ENCODE measurements at places on chromosomes 3 and 15.

DNA sequence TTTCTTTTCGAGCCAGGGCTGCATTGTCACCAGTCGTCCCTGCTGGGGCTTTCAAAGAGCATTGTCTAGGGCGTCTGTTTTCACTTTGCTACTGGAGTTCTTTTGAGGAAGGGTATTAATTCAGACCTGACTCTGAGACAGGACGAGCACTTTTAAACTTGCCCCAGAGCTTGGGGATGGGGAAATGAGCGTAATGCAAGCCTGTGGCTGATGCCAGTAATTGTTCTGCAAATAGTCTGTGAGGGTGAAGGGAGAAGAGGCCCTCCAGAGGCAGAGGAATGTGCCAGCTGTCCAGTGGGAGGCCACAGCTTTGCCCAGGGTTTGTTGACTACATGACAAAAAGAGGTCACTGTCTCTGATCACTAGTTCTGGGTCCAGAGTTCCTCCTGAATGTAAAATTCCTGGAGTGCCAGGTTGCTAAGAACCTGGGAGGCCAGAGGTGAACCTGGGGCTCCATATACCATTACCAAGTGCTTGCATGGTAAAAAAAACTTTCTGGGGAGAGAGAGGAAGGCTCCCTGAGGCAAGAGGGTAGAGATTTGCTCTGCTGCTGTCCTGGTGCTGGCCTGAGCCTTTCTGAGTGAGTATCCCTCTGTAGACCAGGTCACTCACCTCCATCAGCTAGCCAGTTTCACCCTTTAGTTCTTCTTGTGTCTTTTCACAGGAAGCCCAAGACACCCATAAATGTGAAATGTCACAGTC lies 14.8 kb downstream of the EEFSEC start:
- no peak for DNase-seq

DNA sequence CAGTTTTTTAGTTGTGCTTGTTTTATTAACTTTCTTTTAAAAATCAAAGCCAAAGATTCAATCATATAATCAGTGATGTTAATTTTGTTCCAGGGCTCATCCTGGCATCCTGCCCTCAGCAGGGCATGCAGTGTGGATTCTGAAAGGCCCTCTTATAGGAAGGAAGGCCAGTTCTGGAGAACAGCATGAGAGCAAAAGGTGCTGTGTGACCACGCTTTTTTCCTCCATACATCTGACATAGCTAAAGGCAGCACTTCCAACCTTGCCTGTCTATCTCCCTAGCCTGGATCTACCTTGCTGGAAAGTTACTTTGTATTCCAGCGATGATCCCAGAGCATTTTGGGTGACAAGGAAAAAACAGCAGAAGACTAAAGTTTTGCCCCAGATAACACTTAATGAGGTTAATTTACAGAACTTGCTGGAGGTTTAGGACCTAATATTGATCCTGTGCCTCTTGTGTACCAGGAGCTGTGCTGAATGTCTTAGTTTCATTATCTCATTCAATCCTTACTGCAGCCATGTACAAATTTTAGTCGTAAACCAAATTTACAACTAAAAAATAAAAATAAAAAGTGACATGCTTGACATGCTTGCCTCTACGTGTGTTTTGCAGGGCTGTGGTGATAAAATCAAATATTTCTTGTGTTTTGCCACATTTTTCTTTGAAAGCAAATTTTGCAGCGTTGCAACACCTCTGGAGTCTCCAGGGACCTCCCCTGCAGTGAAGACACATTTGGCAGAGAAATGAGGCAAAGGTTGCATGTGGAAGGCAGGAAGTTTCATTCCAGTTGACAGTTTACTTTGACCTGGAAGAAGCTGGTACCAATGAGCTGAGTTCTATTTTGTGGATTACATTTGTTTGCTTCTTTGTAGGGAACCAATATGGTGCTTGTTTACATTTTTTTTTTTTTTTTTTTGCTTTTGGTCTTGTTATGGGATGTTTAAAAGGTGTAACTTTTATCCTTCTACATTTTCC lies 13.2 kb downstream of the IL1RAP start:
- peak; percentile 43 for DNase-seq

DNA sequence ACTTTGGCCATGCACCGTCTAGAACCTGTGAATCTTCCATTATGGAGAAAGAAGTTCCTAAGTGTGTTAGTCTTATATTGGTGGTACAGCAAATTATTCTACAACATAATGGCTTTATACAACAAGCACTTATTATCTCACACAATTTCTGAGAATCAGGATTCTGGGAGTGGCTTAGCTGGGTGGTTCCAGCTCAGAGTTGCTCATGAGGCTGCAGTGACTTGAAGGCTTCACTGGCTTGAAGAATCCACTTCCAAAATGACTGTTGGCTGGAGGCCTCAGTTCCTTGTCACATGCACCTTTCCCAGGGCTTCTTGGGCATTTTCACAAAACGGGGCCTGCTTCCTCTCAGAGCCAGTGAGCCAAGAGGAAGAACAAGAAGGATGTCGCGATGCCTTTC lies 82.3 kb upstream of the RNF7 start:
- DNase-seq, result no peak

DNA sequence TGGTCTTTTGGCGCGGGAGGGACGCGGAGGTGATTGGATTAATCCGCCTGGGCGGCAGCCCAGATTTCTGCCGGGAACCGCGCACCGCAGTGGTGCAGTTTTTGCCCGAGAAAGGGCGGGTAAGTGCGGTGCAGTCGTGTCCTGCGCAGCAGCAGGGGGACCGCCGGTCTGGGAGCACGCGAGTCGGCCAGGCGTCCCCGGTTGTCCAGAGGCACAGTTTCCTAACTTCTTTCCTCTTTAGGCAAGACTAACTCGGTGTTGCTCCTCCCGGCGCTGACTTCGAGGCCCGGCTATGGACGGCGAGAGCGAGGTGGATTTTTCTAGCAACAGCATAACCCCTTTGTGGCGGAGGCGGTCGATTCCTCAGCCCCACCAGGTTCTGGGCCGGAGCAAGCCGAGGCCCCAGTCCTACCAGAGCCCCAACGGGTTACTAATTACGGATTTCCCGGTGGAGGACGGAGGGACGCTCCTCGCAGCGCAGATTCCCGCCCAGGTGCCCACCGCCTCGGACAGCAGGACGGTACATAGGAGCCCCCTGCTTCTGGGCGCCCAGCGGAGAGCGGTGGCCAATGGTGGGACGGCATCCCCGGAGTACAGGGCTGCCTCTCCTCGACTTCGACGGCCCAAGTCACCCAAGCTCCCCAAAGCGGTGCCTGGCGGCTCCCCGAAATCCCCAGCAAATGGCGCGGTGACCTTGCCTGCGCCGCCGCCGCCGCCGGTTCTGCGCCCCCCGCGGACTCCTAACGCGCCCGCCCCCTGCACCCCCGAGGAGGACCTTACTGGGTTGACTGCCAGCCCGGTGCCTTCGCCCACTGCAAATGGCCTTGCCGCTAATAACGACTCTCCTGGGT lies 736 bp downstream of the ARHGEF26 start:
- DNase-seq, result peak; percentile 69

DNA sequence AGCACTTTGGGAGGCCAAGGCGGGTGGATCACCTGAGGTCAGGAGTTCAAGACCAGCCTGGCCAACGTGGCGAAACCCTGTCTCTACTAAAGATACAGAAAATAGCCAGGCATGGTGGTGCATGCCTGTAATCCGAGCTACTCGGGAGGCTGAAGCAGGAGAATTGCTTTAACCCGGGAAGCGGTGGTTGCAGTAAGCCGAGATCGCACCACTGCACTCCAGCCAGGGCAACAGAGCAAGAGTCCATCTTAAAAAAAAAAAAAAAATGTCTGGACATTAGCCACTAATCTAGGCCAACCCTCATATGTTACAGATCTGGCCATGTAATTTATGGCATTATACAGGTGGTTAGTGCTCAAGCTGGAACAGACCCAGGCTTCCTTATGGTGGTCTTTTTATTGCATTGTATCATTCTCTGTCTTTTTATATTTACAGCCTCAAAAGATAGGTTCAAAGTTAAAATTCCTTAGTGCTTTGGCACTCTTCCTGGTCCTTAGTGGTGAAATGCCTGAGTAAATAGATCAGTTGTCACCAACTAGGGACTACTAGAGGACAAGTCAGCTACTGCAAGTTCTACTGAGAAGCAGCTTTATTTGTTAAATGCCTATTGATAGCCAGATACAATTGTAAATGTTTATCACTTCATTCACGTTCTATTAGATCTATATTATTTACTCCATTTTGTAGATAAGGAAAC lies 16.0 kb downstream of the STARD9 start:
- peak; percentile 73 for DNase-seq

DNA sequence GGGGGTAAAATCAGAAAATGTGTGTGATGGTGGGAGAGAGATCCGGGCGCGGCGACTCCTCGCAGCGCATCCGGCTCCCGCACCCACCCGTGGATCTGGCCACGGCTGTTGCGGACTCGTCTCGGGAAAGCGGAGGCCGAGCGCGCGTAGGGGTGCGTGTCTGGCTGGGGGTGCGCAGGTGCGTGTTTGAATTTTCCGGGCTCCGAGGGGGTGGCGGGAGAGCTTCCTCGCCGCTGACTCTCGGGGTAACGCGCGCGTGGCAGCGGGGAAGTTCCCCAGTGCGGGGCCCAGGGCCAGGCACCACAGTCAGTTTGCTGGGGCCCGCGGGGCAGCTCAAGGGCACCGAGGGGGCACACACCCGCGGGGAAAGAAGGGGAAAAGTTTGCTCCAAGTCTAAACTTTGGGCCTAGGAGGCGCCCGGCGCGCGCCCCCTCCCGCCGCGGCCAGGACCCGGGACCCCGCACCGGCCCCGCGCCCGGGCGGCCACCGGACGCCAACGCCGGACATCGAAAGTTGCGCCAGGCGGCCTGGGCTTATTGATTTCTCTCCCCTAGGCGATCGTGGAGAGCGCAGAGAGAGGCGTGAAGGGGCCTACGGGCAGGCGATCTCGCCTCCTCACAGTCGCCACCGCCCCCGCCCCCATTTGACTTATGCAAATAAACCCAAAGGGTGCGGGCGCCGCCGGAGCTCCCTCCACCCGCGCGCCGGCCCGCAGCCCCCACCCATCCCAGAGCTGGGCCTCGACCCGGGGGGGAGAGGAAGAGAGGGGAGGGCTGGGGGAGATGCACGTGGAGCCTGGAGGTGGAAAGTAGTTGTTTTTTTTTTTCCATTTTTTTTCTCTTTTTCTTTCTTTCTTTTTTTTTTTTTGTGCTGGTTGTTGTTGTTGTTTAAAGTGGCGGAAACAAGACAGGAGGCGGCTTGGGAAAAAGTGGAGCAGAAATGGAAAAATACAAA lies 639 bp downstream of the FOXP1 start:
- peak; percentile 61 for DNase-seq

DNA sequence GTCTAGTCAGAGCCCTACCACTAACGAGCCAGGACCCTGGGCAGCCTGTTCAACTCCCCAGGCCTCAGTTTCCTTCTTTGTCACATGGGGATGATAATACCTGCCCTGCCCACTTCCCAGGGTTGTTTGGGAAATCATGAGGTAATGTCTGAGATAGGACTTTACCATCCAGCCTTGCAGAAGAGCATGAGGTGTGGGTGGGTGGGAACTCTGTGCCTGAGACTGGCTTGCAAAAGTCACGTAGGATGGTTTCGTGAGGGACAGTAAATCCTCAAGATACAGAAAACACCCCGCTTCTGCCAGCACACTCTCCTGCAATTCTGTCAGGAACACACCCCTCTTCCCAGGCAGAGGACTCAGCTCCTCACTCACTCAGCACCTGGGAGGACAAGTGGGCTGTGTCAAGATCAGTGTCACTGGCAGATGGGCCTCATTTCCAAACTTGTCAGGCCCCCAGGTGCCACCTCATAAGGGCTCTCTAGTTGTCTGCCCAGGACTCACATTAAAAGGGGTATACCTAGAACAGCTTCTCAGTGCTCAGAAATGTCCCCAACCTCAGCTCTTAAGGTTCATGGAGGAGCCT lies 58.4 kb downstream of the DAPK2 start:
- DNase-seq, result no peak

- DNase-seq, result no peak
These were observed 85.8 kb upstream of the RBMS3 start for GRCh38 chr3:29195056-29195455.

- DNase-seq, result no peak
These were observed 161.5 kb upstream of the MB21D2 start for GRCh38 chr3:193078996-193079753.

- DNase-seq, result peak; percentile 79
These were observed 158.7 kb downstream of the USP13 start for GRCh38 chr3:179811321-179812095.

DNA sequence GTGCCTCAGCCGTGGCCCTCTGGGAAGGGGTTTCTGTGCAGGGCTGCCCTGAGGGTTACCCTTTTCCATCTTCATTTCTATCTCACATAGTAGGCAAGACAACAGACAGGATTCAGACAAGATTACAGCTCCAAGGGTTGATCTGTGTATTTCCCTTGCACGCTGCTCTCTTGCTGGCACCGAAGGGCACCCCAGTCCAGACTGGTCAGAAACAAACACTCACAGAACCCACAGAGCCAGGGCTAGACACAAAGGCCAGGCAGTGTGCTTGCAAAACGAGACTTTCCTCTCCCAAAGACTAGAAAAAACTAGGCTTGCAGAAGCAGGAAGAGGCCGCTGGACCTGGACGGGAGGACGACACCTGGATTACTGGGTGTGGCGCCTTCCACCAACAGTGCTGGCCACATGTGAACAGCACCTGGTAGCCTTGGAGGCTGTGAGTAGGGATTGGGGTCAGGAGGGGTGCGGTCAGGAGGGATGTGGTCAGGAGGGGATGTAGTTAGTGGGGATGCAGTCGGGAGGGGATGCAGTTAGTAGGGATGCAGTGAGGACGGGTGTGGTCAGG lies 96.8 kb downstream of the BDH1 start:
- no peak for DNase-seq

GRCh38 chr3:172317984-172318383 lies 130.3 kb downstream of the GHSR start:
- DNase-seq, result peak; percentile 88

GRCh38 chr3:77042882-77043281 lies 3.0 kb downstream of the ROBO2 start:
- DNase-seq, result no peak

GRCh38 chr15:88284318-88284998 lies 27.9 kb upstream of the NTRK3 start:
- no peak for DNase-seq

- DNase-seq, result peak; percentile 75
These were observed 941 bp downstream of the ZBED2 start for GRCh38 chr3:111594205-111594604.

DNA sequence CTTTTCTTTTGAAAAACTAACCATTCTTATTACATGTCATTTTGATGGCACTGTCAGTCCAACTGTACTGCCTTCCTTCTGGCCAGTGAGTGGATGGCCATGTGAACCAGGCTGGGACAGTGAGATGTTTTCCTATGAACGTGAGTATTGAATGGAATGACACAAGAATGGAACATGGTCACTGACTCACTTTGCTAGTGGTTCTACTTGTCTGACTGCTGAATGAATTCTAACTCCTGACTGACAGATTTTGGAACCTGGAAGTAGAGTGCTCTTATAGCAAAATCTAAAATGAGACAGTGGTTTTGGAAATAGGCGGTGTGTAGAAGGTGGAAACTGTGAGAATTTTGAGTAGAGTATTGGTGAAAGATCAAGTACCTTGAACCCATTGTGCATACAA lies 606.9 kb upstream of the KCNMB2 start:
- no peak for DNase-seq

DNA sequence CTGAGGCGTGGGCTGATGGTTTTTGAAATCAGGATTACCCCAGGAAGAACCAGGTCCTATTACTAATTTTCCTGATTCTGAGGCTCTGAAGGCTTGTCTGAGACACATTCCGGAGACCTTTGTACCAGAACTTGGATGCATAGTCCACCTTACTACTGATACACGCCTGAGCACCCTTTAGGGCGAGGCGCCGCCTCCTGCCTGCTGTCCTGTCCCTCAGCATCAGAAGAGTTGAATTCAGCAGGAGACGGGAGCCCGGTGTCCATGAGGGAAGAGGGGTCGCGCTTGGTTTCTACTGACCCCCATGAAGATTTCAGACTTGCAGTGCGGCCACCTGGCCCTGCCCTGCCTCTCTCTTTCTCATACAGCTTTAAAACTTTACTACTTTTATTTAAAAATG lies 49.9 kb downstream of the KLF13 start:
- DNase-seq, result no peak
